ENCODE measurements at places on chromosomes 7 and 10. TPM values are rescaled to one million over a fixed set of nuclear protein-coding genes. Genes with fewer than 3 reads are reported as not detected.

The CTTNBP2 gene
- total RNA-seq, result 28.8 TPM

The CDH23 gene
- 15.6 TPM for total RNA-seq

The FERD3L gene
- total RNA-seq, result not detected

The JCAD gene
- 169 TPM for total RNA-seq

The EBLN1 gene
- total RNA-seq, result not detected

The FGFBP3 gene
- total RNA-seq, result 9.5 TPM

The HELLS gene
- total RNA-seq, result 27.3 TPM

The SGMS1 gene
- total RNA-seq, result 57.2 TPM

The HHEX gene
- total RNA-seq, result 6.0 TPM

The DNAAF5 gene
- 10.9 TPM for total RNA-seq

The HMX2 gene
- not detected for total RNA-seq

The TACR2 gene
- 0.10 TPM for total RNA-seq

The MRLN gene
- total RNA-seq, result 25.0 TPM

The TTYH3 gene
- 31.8 TPM for total RNA-seq

The ADAM12 gene
- 36.0 TPM for total RNA-seq

The PRF1 gene
- 0.44 TPM for total RNA-seq

The ZPBP gene
- not detected for total RNA-seq

- DNase-seq, result peak; percentile 81
These were observed 11.5 kb downstream of the PMS2 start for GRCh38 chr7:5997210-5997808.

- peak; percentile 62 for DNase-seq
These were observed 86.4 kb downstream of the SNX10 start for GRCh38 chr7:26378016-26378415.

- DNase-seq, result no peak
These were observed 116.3 kb upstream of the PPP2R2D start for GRCh38 chr10:131784363-131785120.

DNA sequence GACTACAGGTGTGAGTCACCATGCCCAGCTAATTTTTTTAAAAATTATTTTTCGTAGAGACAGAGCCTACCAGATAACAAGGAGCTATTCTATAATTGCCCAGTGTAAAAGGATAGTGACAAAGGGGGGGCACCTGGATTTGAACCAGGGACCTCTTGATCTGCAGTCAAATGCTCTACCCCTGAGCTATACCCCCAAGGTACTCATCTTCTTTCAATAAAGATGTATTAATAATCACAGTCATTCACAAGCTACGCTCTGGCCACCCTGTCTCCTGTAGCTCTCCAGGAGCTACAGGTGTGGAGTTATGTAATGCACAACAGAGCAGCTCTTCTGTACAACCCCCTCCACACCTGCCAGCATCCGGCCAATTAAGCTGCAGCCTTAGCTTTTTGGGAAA, 83.5 kb downstream of the ZNF777 start:
- no peak for DNase-seq

DNA sequence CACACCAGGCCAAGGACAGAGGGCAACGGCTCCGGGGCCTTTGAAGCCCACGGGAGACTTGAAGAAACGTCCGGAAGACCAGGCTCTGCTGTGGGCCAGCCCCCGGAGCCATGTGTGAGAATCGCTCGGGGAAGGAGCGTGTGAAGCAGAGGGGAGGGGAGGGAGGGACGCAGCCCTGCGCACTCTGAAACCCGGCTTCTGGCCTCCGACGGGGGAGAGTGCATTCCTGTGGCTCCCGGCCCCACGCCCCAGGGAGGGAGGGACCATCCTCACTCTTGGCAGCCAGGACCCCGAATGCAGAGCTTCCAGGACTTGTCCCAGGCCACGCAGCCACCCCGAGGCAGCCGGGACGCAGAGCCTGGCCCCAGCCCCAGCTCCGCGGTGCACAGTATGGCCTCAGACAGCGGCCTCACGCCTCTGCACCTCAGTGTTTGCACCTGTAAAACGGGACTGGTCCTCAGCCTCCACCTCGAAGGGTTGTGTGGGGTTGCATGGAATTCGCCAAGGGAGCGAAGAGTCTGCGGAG, 67.4 kb downstream of the PDGFA start:
- DNase-seq, result no peak

- peak; percentile 88 for DNase-seq
These were observed 386.6 kb downstream of the SH2D4B start for GRCh38 chr10:80924063-80924952.

DNA sequence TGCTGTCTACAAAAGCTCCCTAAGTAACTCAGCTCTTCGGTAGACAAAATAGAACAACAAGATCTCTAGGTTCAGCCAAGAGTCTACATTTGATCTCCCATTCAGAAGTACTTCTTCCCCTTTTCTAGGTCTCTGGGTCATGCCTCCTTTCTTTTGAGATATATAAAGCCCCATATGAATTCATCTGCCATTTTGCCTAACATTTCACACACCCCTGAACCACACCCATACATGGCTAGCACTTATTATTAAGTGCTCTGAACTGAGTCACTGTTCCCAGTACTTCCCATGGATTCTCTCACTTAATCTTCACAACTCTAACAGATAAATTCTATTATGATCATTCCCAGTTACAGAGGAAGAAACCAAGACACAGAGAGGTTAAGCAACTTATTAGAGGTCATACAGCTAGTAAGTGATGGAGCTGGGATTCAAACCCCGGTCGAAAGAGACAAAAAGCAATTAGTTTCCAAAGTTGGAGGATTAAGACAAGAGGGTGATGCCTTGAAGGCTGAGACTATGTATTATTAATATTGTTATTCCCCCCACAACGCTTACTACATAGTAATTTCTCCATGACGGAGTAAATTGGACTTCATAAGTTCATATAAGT, 17.3 kb downstream of the MYOF start:
- no peak for DNase-seq

DNA sequence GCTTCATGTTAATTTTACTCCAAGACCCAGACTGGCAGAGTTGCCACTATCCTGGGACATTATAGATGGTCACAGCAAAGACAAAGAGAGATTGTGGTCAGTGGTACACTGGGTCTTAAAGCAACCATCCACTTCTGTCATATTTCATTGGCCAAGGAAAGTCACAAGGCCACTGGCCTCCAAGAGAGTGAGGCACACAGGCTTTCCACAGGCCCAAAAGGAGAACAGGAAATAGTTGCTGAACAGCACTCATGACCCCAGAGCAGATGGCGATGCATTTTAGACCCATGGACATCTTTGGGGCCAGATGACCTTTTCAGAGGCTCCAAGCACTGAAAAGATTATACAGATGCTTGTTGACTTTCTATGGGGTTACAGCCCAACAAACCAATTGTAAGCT, 97.4 kb downstream of the ARID5B start:
- DNase-seq, result no peak

- no peak for DNase-seq
These were observed 52.5 kb downstream of the NRCAM start for GRCh38 chr7:108403597-108404217.

DNA sequence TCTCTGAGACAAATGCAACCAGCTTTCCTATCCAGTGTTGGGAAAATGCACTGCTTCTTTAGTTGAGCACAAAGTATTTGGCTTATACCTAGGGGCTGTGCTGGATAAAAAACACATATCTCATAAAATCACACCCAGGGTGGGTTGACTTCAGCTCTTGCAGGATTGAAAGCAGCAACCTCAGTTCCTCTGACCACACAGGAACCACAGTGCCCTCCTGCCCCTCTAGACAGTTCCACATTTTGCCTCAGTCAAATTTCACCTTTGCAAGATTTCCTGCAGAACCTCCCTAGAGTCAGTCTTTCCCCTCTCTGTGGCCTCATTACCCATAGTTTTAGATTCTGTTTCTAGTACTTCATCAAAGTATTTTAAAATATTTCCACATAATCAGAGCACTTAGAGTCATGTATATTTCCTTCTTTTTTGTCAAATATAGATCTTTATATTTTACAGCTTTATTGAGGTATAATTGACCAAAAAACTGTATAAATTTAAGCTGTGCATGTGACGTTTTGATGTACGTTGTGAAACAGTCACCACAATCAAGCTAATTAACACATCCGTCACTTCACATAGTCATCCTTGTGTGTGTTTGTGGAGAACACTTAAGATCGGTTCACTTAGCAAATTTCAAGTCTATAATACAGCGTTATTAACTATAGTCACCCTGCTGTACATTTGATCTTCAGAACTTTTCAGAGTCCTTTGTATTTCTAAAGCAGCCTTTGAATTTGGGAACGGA, 37.0 kb upstream of the EGR2 start:
- DNase-seq, result no peak

- DNase-seq, result no peak
These were observed 312.3 kb downstream of the REEP3 start for GRCh38 chr10:63833411-63834060.

- DNase-seq, result no peak
These were observed 4.2 kb upstream of the CCNY start for GRCh38 chr10:35331894-35332640.

DNA sequence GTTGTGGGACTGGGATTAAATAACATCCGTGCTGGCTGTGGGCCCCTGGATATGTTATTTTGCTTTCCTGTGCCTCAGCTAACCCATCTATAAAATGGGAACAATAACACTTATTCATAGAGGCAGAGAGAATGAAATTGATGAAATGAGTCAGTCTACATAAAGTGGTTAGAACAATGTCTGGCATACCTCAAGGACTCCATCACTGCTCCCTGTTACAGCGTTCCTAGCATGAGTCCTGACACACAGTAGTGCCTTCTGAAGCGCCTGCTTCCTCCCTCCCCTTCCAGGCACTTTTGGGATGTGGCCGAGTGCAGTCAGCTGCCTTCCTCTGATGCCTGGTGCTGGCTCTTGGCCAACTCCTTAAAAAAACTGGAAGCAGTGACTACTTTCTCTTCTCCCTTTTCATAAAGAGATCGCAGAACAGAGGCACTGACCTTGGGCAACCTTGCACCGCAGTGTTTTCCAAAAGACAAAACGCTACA, 108.4 kb upstream of the ZMIZ1 start:
- peak; percentile 59 for DNase-seq

- no peak for DNase-seq
These were observed 47.5 kb downstream of the WIPF3 start for GRCh38 chr7:29853789-29854188.

DNA sequence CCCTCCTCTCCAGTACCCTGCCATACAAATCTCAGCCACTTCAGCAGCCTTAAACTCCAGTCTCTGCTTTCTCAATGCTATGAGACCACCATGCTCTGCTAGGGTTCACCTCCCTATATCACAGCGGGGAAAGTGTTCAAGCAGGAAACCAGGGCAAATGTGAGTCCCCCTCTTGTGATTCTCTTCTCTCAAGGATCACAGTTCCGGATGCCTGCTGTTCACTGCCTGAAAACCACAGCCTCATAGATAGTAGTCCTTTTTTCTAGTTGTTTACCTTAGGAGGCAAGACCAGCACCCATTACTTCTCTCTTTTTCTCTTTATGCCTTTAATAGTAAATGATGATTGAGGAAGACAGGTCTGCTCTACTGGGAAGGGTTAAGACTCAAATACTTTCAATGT, 100.8 kb downstream of the SGMS1 start:
- DNase-seq, result no peak

DNA sequence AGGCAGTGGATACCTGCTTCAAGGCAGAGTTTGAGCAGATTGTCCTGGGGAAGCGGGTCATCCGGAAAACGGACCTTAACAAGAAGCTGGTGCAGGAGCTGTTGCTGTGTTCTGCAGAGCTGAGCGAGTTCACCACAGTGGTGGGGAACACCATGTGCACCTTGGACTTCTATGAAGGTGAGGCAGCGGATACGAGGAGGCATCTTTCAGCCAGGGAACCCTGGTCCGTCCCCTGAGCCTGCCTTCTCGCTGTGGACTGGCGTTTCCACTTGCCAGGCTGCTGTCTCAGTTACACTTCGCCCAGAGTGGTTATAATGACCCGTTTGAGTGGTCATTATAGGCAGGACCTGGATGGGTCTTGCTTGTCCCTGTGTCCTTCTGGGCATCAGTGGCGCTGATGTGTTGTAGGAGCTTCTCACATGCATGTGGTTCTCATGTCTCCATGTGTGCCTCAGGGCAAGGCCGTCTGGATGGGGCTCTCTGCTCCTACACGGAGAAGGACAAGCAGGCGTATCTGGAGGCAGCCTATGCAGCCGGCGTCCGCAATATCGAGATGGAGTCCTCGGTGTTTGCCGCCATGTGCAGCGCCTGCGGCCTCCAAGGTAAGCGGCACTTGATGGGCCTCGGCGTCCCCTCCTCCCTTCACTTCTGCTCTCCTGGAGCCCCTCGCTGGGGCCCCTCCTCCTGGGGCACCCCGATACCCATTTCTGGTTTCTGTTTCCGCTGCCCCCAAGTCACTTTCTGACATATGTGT, 18.0 kb downstream of the UPP1 start:
- DNase-seq, result no peak

DNA sequence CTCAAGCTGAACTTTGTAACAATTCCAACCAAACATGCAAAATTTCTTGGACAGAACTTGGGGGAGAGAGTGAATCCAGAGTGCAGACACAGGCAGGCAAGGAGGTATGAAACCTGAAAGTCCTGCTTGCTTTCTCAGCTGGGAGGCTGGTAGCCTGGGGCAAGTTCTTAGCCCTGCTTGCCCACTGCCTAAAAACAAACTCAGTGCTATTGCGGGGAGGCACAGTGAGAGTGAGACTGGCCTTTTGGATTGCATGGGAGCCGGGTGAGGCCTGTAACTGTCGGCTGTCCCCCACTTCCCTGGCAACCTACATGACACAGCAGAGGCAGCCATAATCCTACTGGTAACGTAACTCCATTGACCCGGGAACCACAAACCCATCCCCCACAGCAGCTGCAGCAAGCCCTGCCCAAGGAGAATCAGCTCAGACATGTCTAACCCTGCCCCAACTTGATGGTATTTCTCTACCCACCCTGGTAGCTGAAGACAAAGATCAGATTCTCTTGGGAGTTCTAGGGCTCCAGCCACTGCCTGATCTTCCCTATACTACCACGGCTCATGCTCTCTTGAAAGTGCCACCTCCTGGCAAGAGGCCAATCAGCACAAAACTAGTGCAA, 663.6 kb downstream of the GRM8 start:
- DNase-seq, result no peak

DNA sequence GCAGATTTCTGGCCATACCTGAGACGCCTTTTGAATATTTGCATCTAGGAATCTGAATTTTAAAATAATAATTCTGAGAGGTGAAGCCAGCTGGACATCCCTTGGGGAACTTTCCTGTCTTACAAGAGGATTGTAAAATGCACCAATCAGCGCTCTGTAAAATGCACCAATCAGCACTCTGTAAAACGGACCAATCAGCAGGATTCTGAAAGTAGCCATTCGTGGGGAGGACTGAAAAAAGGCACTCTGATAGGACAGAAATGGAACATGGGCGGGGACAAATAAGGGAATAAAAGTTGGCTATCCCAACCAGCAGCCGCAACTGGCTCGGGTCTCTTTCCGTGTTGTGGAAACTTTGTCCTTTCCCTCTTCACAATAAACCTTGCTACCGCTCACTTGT, 9.9 kb downstream of the PPIF start:
- DNase-seq, result no peak

GRCh38 chr7:127375631-127376030, 16.9 kb downstream of the ZNF800 start:
- DNase-seq, result no peak

DNA sequence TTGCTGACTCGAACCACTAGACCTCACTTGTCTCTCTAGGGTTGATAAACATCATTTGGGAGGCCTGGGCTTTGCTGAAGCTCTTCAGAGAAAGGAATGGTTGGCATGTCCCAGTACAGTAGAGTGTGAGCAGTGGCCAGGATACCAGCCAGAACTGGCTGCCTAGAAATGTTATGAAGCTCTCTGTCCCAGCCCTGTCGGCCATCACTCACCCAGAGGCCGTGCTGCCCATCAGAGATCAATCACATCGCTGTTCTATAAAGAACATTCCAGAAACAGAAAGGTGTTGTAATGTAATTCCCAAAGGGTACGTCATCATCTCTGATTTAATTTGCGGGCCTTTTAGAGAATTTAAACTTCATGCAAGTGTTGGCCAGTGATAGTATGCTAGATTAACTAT, 111.5 kb downstream of the PRPF18 start:
- DNase-seq, result no peak
